Fibroblast of skin of left quadriceps (primary cell): ENCODE measurements at places on chromosomes 2 and 18.

DNA sequence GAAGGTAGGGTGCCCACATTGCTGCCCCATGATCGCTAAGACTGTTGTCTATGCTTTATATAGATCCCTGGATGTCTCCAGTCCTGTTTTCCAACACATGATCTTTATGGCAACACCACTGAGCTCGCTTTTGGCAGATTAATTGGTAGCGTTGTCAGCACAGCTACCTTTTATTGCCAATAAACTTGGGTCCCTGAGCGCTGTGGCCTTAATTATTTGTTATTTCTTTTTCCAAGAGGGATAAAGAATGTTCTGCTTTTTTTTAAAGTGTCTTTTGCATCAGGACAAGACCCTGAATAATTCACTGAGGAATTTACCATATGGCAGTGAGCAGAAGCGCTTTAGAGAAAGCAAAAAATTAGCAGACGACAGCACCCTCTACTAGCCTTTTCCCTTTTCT lies 113.5 kb downstream of the COLEC12 start:
- DNase-seq: no peak

- DNase-seq: no peak
Measured at GRCh38 chr2:16726147-16726546, 60.5 kb upstream of the CYRIA start.

GRCh38 chr2:196914867-196915460 lies 11.5 kb downstream of the PGAP1 start:
- no peak for DNase-seq

DNA sequence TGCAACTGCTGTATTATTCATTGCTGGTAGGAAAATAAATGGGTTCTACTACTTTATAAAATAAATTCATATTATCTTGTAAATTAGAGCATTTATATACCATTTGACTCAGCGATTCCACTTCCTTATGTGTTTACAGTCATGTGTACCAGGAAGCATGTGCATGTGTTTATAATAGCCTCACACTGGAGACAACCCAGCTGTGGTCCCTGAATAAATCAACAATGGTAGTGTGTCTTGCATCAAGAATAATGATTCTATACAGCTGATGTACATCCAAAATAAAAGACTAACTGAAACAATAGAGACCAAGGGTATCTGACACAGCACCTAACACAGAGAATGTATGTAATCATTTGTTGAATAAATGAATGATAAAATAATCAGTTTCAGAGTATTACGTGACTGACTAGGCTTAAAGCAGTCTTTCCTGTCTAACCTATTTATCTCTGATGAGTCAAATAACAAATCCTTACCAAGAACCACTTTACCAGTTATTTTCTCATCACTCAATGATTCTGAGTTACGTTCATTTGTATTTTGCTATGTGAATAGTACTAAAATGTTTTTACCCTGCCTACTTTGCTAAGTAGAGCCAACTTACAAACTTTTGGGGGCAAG lies 216.8 kb downstream of the UBE2E3 start:
- no peak for DNase-seq

- DNase-seq: no peak
Measured at GRCh38 chr2:43553341-43553855, 42.4 kb downstream of the THADA start.

DNA sequence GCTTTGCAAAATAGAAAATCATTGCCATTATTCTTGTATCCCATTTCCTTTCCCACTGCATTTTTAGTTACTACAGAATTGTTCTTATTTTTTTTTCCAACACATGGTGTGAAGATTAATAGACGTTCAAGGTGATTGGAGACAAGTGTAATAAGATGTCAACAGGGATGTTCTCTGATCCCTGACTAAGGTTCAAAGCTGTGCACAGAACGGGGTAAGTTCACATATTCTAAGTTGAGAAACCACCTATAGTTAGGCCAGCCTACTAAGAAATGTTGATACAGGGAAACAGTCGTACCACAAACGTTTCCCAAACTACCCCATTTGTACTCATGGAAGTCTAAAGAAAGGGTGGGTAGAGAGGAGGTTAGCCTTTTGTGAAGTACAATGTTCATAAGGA lies 6.4 kb upstream of the TMEM17 start:
- DNase-seq: no peak

DNA sequence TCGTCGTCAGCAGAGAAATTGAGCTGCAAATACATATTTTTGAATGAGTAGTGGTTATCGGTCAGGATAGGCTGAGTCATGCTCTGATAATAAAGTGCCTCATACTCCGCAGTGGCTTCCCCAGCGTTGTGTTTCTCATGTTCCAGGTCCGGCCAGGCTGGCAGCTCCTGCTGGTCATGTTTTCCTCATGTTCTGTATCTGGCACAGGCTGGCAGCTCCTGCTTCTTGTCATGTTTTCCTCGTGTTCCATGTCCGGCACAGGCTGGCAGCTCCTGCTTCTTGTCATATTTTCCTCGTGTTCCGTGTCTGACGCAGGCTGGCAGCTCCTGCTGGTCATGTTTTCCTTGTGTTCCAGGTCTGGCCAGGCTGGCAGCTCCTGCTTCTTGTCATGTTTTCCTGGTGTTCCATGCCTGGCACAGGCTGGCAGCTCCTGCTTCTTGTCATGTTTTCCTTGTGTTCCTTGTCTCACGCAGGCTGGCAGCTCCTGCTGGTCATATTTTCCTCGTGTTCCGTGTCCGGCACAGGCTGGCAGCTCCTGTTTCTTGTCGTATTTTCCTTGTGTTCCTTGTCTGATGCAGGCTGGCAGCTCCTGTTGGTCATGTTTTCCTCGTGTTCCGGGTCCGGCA lies 148.9 kb downstream of the ATP9B start:
- no peak for DNase-seq

DNA sequence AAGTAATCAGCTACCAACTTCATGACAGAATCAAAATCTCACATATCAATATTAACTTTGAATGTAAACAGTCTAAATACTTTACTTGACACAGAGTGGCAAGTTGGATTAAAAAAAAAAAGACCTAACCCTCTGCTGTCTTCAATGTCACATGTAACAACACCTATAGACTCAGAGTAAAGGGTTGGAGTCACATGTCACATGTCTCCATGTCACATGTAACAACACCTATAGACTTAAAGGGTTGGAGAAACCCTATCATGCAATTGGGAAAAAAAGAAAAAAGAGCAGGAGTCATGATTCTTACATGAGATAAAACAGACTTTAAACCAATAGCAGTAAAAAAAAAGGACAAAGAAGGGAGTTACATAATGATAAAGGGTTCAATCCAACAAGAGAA lies 665.3 kb upstream of the LRRTM1 start:
- DNase-seq: no peak

DNA sequence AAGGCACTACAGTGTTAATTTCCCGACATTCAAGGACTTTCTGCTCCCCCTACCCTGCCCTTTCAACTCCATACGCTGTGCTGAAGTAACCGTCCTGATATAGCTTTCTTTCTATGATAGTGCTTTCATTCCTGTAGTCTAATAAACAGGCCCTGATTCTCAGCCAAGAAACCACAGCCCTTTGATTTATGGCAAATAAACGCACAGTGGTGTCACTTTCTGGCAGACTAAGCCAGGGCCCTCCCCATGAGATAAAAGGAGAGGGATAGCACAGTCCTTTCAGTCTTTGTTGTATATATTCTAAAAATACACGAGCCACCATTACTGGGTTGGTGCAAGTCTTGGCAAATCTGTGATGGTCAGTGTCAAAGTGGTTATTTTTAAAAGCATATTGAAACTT lies 291.2 kb downstream of the ALPK2 start:
- DNase-seq: no peak

- no peak for DNase-seq
Measured at GRCh38 chr2:50098242-50098641, 933.7 kb downstream of the NRXN1 start.

- peak; percentile 16 for DNase-seq
Measured at GRCh38 chr2:199704358-199705238, 146.4 kb downstream of the FTCDNL1 start.

- no peak for DNase-seq
Measured at GRCh38 chr2:119259296-119259860, 35.7 kb downstream of the STEAP3 start.

DNA sequence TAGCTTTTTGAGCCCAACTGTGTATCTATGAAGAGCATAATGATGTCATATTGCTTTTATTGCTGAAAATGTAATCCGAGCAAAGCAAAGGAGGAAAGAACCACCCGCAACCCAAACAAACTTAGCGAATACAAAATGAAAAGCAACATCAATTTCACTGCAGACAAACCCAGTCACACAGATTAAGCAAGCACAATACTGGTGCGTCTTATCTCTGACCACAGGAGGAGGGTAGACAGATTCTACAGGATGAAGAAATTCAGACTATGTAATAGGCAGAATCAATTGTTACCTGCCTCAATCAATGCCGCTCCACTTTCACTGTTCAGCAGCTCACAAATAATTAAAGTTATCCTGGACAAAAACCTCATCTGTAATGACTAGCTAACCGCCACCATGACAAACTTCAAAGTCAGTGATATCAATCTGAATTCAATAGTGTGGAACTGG lies 115.5 kb upstream of the SP3 start:
- no peak for DNase-seq

GRCh38 chr2:216643986-216644659 lies 10.9 kb downstream of the IGFBP2 start:
- DNase-seq: no peak

DNA sequence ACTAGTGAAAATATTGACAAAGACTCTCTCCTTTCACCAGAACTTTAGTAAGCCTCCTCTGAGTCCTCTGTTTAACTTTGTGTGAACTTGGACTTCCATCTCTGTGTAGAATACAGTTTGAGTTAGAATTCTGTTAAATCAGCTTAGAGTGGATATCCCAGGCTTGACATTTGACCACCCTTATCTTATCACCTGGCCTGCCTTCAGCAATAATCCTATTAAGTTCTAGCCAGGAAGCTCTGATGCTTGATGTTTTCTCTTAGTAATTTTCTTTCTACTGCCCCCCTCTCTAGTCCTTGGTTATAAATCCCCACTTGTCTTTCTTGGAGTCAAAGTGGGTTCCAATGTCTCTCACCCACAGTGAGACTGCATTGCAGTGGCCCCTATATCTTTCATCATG lies 702.7 kb upstream of the GCFC2 start:
- no peak for DNase-seq

DNA sequence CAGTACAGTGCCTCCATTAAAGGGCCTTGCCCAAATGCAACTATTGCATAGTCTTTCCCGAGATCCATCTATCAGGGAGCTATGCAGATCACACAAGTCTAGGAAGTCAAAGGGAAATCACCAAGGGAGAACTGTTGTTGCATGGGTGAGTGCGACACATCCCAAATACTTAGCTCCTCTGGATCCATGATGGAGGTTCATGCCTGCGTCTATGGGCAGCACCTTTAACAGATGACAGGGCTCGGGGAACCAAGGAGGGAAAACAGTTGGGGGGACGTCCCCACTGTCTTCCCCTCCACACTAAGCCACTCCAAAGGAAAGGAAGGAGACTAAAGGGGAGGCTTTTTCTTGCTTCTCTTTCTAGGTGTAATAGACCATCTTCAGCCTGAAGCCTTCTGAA lies 552.8 kb upstream of the PKDCC start:
- no peak for DNase-seq

DNA sequence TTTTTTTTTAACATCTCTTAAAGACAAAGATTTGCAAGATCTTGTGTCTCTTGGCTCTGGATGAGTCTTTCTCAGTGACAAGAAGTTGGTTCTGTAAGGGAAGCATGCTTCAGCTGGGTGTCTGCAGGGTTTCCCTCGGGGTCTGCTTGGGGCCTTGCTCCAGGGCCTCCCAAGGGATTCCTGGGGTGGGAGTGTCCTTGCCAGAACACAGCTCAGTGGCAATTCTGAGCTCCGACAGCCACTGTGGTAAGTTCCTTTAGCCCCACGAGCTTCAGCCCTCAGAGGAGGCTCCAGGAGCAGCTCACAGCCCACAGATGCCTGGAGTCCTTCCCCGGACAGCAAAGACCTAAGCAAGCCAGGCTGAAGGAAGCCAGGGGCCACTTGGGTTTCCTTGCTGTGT lies 52.4 kb downstream of the EMX1 start:
- no peak for DNase-seq

DNA sequence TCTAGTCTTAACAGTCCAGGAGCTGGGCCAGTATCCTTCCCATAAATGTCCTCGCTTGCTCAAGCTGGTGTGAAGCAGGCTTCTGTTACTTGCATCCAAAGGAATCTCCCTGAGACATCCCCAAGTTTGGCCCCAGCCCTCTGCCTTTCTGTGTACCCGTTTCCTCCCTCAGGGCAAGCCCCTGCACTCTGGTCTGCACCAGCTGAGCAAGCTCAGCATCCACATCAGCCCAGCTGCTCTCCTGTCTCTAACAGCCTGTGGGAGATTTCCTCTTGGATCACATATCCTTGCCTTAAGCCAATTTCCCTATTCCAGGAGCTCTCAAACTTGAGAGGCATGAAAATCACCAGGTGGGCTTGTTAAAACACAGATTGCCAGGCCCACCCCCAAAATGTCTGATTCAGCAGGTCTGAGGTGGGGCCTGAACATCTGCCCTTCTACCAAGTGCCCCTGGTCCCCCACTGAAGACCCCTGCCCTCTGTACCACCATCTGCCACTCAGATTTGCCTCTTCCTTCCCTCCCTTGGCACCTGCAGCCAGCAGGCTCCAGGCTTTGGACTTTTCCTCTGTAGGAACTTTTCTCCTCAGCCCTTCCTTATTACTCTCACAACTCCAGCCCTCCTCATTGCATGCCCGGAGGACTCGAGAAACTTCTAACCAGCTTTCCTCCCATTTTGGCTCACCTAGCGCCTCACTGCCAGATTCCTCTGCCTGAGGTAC lies 32.1 kb downstream of the REEP1 start:
- no peak for DNase-seq
